ENCODE measurements at places on chromosomes 12 and 14.

DNA sequence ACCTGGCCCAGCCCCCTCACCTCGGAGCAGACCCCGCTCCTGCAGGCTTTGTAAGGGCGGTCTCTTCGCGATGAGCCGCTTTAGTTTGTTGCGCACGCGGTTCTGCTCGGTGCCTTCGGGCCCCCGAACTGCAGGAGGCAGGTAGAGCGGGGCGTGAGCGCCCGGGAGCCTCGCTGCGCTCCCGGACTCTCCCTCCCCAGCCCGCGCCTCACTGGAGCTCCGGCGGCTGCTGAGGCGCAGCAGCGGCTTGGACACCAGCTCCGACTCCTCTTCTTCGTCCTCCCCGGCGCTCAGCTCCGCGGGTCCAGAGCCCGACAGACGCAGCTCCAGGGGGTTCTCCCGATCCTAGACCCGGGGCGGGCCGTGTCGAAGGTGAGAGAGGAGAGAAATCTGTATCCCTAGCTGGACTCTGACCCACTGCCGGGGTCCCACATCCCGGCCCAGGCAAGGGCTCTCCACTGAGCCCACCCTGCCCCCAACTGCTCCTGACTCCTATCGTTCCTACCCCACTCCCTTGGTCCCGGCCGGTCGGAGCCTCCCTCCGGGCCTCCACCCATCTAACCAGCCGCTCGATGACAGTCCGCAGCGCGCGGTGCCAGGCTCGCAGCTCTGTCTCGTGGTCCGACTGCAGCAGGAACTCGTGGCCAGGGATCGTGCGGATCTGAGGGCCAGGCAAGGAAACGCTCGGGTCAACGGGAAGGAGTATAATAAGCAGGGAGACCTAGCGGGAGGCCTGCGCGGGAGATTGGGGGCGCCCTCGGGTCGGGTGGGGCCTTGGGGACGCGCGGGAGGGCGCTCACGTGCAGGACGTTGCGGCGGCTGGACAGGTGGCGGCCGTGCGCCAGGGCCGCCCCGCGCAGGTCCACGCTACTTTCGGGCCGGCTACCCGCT lies 4.2 kb downstream of the ARHGAP9 start:
- DNase-seq = no peak

DNA sequence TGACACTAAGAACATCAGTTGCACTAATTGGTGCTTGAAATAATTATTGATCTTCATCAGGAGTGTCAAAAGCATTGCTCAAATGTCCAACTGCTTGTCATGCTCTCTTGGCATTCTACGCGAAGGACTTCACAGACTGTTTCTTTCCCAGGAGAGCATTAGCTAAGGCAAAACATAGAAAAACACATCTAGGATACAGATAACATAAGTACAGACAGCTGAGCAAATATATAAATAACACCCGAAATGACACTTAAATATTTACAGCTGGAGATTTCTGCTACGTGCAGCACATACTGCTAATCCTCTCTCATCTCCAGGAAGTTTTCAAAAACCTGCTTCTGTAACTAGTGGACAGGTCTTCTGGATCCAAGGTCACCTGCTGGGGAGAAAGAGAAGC lies 120.0 kb upstream of the PRMT8 start:
- peak; percentile 53 for DNase-seq

GRCh38 chr12:125371033-125371432 lies 305.8 kb downstream of the AACS start:
- no peak for DNase-seq

- no peak for DNase-seq
Observed at GRCh38 chr12:89278862-89279261, 73.4 kb downstream of the DUSP6 start.

DNA sequence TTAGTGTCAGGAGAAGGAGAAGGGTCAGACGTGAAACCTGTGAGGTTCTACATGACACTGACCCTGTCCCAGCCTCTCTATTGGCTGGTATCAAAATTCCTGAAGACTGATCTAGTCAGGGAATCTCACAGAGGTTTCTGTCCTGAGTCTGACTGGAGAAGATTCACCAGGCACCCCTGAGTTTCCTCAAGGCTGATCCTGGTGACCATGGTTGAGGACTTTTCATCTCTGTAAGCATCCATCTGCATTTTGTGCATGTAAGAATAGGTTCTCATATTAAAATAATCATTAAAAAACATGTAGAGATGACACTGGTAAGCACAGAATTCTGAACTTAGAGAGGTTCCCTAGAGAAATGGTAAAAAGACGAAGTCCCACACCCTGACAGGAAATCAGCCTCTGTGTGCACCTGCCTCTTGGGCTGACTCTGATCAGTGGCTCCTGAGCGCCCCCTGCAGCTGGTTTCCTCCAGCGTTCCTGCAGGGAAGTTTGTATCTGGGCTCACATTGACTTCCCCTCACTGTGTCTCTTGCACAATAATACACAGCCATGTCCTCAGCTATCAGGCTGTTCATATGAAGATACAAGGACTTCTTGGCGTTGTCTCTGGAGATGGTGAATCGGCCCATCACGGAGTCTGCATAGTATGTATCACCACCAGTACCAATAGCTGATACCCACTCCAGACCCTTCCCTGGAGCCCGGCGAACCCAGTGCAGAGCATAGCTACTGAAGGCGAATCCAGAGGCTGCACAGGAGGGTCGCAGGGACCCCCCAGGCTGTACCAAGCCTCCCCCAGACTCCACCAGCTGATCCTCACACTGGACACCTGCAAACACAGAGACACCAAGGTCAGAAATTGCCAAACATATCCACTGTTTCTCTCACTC lies 991.9 kb downstream of the TMEM121 start:
- no peak for DNase-seq

DNA sequence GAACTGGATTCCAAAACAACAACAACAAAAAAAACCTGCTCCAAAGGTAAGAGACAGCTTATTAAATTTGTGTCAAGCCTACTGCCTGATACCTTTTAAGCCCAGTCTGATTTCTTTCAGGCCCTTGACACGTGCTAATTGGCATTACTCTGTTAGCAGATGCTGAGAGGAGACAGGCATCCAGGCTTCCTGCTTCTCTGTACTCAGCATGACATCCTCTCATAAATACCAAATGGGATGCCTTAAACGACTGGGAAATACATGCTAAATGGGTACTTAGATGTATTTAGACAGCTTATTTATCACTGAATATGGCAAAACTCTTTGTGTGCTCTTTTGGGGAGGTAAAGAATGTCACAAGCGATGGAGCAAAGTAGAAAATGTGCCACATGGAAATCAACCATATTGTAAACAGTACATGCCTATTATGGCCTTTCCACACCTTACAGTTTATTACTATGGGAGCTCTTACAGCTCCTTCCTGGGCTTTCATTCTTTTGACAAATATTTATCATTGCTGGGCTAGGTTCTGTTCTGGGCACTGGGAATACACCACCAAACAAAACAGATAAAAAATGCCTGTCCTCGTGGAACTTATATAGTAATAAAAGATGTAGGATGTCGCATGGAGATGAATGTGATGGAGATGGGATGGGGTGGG lies 11.5 kb upstream of the PCED1B start:
- DNase-seq = no peak

DNA sequence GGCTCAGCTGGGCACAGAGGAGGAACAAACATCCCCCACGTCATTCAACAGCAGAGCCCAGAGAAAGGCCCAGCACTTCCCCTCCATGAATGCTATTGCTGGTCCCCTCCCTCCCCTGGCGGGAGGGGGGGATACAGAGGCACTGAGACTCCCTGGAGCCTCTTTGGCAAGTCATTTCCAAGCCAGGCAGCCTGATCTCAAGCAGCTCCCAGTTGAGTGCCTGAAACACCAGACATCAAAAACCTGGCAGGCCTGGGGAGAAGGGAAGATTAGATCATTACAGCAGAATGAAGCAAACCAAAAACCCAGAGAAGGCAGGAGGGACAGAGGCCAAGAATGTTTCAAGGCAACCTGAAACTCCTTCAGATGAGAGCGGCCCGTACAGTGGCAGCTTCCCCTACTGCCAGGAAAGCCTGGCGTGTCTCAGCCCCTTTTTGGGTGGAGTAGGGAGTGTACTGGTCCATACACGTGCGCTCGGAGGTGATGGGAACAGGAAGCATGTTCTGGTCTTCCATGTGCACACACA lies 92.1 kb downstream of the LRRC74A start:
- no peak for DNase-seq

DNA sequence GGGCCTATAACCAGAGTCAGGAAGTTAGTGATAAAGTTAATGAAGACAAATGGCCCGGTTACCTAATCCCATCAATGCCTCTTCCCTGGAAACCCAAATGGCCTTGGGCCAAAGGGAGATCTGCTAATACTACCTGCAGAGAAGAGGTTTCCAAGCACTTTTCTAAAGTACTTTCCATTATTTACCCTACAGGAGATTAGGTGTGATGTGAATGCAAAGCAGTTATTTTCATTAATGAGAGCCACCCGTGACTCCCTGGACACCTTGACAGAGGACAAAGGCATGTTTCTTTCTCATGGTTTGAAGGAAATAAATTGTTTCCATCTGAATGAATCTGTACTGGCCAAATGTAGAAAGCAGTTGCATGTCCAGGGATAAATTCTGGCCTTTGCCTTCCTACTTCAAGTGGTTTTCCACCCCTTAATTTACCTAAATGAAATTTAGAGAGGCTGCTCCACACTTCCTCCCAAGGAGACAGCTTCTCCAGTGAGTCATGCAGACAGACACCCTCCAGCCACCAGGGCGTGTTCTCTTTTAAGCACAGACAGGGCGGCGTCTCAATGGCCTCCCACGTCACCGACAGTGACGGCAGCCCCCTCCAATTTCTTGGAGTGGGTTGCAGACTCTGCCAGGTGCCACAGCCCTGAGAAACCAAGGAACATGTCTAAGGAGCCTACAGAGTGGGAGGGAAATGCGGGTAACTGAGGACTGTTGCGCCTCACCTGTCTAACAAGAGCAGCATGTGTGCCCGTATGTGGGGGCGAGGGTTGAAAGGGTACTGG lies 43.9 kb upstream of the GNPNAT1 start:
- peak; percentile 91 for DNase-seq

DNA sequence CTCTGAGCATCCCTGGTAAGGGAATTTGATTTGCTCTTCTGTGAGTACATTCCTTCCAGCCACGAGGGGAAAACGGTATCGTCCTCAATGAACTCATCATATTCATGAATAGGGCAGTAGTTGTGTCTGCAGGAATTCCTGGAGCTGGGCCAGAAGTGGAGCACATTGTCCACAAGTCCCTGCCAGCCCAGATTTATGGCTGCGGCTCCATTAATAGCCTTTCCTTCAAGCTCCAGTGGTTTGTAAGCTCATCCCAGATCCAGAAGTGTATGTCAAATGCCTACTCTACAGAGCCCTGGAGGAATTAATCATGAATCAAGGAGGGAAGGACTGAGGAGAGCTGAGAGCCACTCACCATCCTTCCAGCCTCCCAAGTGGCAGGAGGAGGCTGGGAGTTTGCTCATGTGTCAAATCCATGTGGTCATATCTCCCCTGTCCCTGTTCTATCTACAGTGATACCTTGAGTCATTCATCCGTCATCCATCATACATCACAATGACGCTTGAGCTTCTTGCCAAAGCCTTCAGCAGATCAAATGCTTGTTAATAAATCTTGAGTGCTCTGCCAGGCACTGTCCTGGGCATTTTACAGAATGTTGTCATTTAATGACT lies 65.5 kb downstream of the SVOP start:
- DNase-seq = peak; percentile 82

- no peak for DNase-seq
Observed at GRCh38 chr12:48970702-48971334, 717 bp downstream of the WNT10B start.

- DNase-seq = no peak
Observed at GRCh38 chr12:68157380-68157779, 2.2 kb downstream of the IFNG start.

GRCh38 chr12:95529693-95530225 lies 21.5 kb downstream of the USP44 start:
- DNase-seq = no peak

DNA sequence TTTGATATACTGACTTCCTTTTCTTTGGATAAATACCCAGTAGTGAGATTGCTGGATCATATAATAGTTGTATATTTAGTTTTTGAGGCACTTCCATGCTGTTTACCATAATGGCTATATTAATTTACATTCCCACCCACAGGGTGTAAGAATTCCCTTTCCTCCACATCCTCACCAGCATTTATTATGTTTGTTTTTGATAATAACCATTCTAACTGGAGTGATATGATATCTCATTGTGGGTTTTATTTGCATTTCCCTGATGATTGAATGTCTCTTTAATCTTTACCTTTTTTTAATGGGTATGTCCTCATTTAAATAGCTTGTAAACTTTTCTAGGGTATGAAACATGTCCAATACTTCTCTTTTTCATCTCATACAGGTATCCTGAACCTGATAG lies 11.6 kb upstream of the SAV1 start:
- no peak for DNase-seq

GRCh38 chr14:59217011-59217410 lies 28.5 kb downstream of the DAAM1 start:
- no peak for DNase-seq

GRCh38 chr12:49051373-49051764 lies 9.2 kb downstream of the KMT2D start:
- DNase-seq = no peak

- no peak for DNase-seq
Observed at GRCh38 chr14:20436363-20436755, 393 bp upstream of the KLHL33 start.

- DNase-seq = no peak
Observed at GRCh38 chr14:54220071-54220703, 176.6 kb upstream of the CDKN3 start.

DNA sequence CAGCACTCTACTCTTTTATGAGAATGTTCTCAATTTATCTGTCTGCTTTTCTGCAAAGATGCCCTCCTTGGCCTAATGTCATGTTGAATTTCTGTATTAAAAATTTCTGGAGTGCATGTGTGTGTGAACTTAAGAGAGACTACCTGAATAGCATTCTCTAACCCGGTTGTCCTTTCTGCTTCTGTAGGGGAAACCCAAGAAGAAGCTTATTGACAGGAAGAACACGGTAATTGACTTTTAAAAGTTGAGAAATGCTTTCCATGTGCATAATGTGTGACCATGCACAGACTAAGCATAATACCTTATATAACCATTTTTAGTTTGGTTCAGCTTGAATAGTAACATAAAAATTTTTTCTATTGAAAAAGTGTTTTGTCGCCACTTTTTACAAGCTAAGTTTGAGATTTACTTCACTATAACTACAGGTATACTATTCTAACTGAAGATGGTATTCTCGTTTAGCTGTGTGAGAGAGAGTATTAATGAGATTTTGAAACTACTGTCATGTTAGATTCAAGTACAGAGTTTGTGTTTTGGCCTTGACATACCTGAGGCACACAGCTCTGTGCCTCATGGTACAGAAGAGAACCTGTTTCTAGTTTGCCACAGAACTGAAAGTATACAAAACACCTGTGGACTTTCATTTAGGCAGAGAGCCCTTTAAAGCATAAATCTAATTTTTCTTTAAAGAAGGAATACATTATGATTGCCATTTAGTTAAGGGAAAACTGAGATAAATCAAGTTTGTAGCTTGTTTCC lies 96.8 kb downstream of the TTLL5 start:
- no peak for DNase-seq

All from NCI-H1105 (cell line).